ENCODE measurements at places on chromosomes 16 and 17. TPM values are rescaled to one million over a fixed set of nuclear protein-coding genes. Genes with fewer than 3 reads are reported as not detected.

ROGDI gene
- polyA plus RNA-seq, result 15.9 TPM

FOXL1 gene
- polyA plus RNA-seq, result 0.12 TPM

MYH1 gene
- polyA plus RNA-seq, result 0.06 TPM

SEZ6 gene
- polyA plus RNA-seq, result 0.25 TPM

LPCAT2 gene
- polyA plus RNA-seq, result 5.6 TPM

SRCIN1 gene
- polyA plus RNA-seq, result 3.5 TPM

PLK1 gene
- 3.3 TPM for polyA plus RNA-seq

TMC5 gene
- 2.0 TPM for polyA plus RNA-seq

CETP gene
- 2.8 TPM for polyA plus RNA-seq

SNAI3 gene
- polyA plus RNA-seq, result 0.71 TPM

NPIPB13 gene
- polyA plus RNA-seq, result 3.0 TPM

SCN4A gene
- 11.1 TPM for polyA plus RNA-seq

SULT1A2 gene
- polyA plus RNA-seq, result 0.30 TPM

TOX3 gene
- polyA plus RNA-seq, result 1.0 TPM

ZPBP2 gene
- not detected for polyA plus RNA-seq

ERI2 gene
- polyA plus RNA-seq, result 8.5 TPM

TP53TG3C gene
- polyA plus RNA-seq, result not detected

ITGB4 gene
- 13.7 TPM for polyA plus RNA-seq

FGF11 gene
- 0.28 TPM for polyA plus RNA-seq

CTRB1 gene
- polyA plus RNA-seq, result 9.4 TPM

PRAC1 gene
- polyA plus RNA-seq, result not detected

BRICD5 gene
- polyA plus RNA-seq, result 9.9 TPM

CA4 gene
- polyA plus RNA-seq, result 37.7 TPM

MPP2 gene
- polyA plus RNA-seq, result 0.61 TPM

PRKCB gene
- polyA plus RNA-seq, result 4.5 TPM

GJD3 gene
- 1.0 TPM for polyA plus RNA-seq

SYT17 gene
- 2.1 TPM for polyA plus RNA-seq

NT5M gene
- 2.6 TPM for polyA plus RNA-seq

MSLN gene
- 13.2 TPM for polyA plus RNA-seq

CCL8 gene
- 1.6 TPM for polyA plus RNA-seq

PPP1R1B gene
- polyA plus RNA-seq, result 8.7 TPM

GINS2 gene
- polyA plus RNA-seq, result 1.1 TPM

ANKRD40CL gene
- not detected for polyA plus RNA-seq

PIRT gene
- not detected for polyA plus RNA-seq

TBX2 gene
- 2.1 TPM for polyA plus RNA-seq

DCTPP1 gene
- 27.5 TPM for polyA plus RNA-seq

GFOD2 gene
- polyA plus RNA-seq, result 13.3 TPM

CLEC10A gene
- 8.8 TPM for polyA plus RNA-seq

CRHR1 gene
- not detected for polyA plus RNA-seq

STH gene
- polyA plus RNA-seq, result not detected

CDH13 gene
- polyA plus RNA-seq, result 1.0 TPM

TMEM204 gene
- 15.1 TPM for polyA plus RNA-seq

TEX14 gene
- 0.28 TPM for polyA plus RNA-seq

MYH8 gene
- not detected for polyA plus RNA-seq

VTN gene
- 2.1 TPM for polyA plus RNA-seq

TP53I13 gene
- 84.3 TPM for polyA plus RNA-seq

HP gene
- polyA plus RNA-seq, result 576 TPM

CCL17 gene
- polyA plus RNA-seq, result not detected

Measured in adipose tissue (tissue), 3 donors.